ENCODE measurements at places on chromosomes 4 and X. TPM values are rescaled to one million over a fixed set of nuclear protein-coding genes. Genes with fewer than 3 reads are reported as not detected.

GRCh38 chr4:26067035-26067434 is 153.0 kb downstream of the SMIM20 start:
- H3K36me3 ChIP-seq: no peaks in the 10 kb centered on the region
- H3K4me3 ChIP-seq: no peak overlapping the region
- no peaks in the 10 kb centered on the region for H3K27me3 ChIP-seq
- no peaks in the 10 kb centered on the region for H3K4me1 ChIP-seq

GRCh38 chr4:169013396-169013795 is 3.3 kb upstream of the CBR4 start:
- DNase-seq: no peak
- no peak overlapping the region for H3K4me3 ChIP-seq
- no peaks in the 10 kb centered on the region for H3K36me3 ChIP-seq
- peak overlapping the region; percentile 10 for H3K27ac ChIP-seq

GRCh38 chr4:8525383-8526120 is 54.6 kb upstream of the GPR78 start:
- H3K4me1 ChIP-seq: no peaks in the 10 kb centered on the region
- H3K27ac ChIP-seq: no peak overlapping the region
- H3K4me3 ChIP-seq: no peak overlapping the region
- H3K27me3 ChIP-seq: no peaks in the 10 kb centered on the region
- no peak for DNase-seq

- DNase-seq: no peak
- no peaks in the 10 kb centered on the region for H3K4me1 ChIP-seq
- no peaks in the 10 kb centered on the region for H3K27me3 ChIP-seq
- no peaks in the 10 kb centered on the region for H3K36me3 ChIP-seq
Observed at GRCh38 chr4:621296-622070, 3.9 kb upstream of the PDE6B start.

GRCh38 chr4:47913330-47913729 is 1.1 kb downstream of the NFXL1 start:
- no peaks in the 10 kb centered on the region for H3K36me3 ChIP-seq
- no peaks in the 10 kb centered on the region for H3K27me3 ChIP-seq
- H3K4me1 ChIP-seq: peaks cover 13% of the 10 kb centered on the region
- no peak for DNase-seq

- H3K27ac ChIP-seq: no peak overlapping the region
- no peak overlapping the region for H3K4me3 ChIP-seq
- H3K4me1 ChIP-seq: no peaks in the 10 kb centered on the region
- H3K27me3 ChIP-seq: no peaks in the 10 kb centered on the region
- DNase-seq: no peak
Observed at GRCh38 chr4:11710453-11711093, 281.9 kb upstream of the HS3ST1 start.

DNA sequence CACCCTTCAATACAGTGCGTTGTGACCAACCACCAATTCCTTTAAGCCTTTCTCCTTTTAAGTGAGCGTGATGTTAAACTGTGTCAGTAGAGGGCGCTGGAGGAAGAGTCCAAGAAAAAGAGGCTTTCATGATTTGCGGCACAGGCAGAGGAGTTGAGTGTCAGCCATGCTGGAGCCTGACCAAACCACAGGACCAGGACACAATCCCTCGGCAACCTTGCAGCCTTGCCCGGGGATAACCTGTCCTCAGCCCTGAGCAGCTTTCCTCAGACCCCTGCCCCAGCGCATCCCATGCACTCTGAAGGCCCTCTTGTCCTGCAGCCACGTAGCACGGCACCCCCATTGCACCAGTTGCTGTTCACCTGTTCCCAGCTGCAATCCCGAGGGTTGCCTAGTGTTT is 53.5 kb upstream of the SMIM31 start:
- no peaks in the 10 kb centered on the region for H3K4me1 ChIP-seq
- DNase-seq: no peak
- H3K27ac ChIP-seq: no peak overlapping the region
- H3K36me3 ChIP-seq: no peaks in the 10 kb centered on the region
- no peaks in the 10 kb centered on the region for H3K27me3 ChIP-seq

DNA sequence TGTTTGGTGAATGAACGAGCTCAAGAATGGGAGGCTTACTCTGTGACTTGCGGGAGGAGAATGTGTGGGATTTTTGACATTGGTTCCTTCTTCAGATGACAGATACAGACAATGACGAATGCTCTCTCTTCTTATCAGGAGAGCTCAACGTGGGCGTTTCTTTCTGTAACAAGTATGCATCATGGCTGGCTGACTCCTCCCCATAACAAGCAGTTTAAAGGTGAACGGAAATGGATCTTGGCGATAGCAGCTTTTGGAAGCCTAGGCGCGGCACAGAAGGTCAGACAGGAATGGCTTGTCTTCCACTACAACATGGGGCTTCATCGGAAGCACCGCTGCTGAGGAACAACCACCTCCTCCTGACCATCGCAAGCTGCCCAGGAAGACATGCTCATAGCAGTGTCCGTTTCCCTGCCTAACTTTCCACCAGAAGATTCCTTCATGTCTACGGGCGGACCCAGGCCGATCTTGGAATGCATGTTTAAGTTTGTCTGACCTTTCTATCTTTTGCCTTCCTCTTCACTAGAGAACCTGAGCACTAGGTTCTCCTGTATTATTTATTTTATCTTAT is 18.3 kb upstream of the ACSL1 start:
- no peaks in the 10 kb centered on the region for H3K4me1 ChIP-seq
- H3K4me3 ChIP-seq: no peak overlapping the region
- H3K36me3 ChIP-seq: no peaks in the 10 kb centered on the region
- no peak for DNase-seq
- peaks cover 2% of the 10 kb centered on the region for H3K27me3 ChIP-seq

DNA sequence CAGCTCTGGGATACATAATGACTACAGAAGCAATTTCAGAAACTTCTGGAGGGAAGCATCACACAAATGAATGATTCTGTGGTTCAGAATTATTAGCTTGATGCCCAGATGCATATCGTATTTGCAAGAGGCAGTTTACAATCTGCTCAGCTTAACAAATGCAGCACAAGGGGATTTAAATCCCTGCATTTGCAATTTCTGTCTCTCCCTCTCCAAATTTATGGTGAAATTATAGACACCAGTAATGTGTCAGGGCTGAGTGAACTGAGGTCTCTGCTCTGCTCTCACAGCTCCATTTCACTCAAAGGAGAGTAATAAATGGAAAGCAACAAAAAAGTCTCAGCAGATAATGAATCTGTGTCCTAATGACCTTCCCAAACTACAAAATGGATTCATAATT is 80.2 kb downstream of the TMEM156 start:
- no peaks in the 10 kb centered on the region for H3K36me3 ChIP-seq
- H3K4me1 ChIP-seq: peaks cover 11% of the 10 kb centered on the region
- no peak for DNase-seq
- H3K27ac ChIP-seq: no peak overlapping the region
- H3K4me3 ChIP-seq: no peak overlapping the region

GRCh38 chrX:50161127-50161526 is 39.7 kb downstream of the AKAP4 start:
- no peak overlapping the region for H3K27ac ChIP-seq
- no peak overlapping the region for H3K4me3 ChIP-seq
- H3K36me3 ChIP-seq: no peaks in the 10 kb centered on the region
- no peaks in the 10 kb centered on the region for H3K27me3 ChIP-seq

DNA sequence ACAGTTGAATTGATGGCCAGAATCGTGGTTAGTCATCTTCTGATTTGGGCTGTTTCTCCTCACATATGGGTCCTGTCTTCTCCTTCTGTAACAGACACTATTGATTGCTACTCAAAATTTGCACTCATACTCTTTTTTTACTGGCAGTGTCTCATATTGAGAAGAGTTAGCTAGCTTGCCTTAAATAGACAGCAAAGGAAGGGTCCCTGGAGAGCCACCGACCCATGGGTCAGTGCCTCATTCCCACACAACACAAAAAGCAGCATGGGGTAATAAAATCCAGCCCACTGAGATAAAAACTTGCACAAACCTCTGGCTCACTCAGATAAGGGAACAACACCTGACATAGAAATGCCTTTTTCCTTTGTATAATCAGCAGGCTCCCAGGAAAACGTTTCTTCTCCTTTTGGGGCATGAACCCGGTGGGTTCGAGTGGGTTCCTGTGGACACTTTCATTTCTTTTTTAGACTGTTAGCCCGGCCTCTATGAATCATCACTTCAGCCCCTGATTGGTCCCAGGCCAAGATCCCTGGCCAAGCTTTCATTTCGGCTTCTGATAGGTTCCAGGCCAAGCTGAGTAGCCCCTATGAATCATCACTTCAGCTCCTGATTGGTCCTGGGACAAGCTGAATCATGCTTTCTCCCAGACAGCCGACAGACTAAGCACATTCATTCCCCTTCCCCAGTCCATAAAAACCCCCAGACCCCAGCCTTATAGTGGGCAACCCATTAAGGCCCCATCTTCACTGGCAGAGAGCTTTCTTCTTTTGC is 408.1 kb downstream of the DCAF12L2 start:
- H3K27ac ChIP-seq: no peak overlapping the region
- DNase-seq: no peak
- H3K4me1 ChIP-seq: no peaks in the 10 kb centered on the region
- no peaks in the 10 kb centered on the region for H3K36me3 ChIP-seq
- no peaks in the 10 kb centered on the region for H3K27me3 ChIP-seq
- H3K4me3 ChIP-seq: no peak overlapping the region

Gene USP26
- not detected for total RNA-seq

Gene SCFD2
- total RNA-seq: 29.1 TPM

Gene MAGEB17
- not detected for total RNA-seq

Gene PF4V1
- total RNA-seq: not detected

Gene FAM9C
- total RNA-seq: not detected

Gene NALF2
- 0.42 TPM for total RNA-seq

Data from CD8-positive, alpha-beta memory T cell (primary cell).